Naive thymus-derived CD4-positive, alpha-beta T cell (primary cell): ENCODE measurements at places on chromosomes 2 and 18. TPM values are rescaled to one million over a fixed set of nuclear protein-coding genes. Genes with fewer than 3 reads are reported as not detected.
A peak's percentile ranks its signal among the peaks of the same experiment; 100 is the strongest.

- no peak for DNase-seq
Measured at GRCh38 chr2:184125867-184126266, 472.5 kb upstream of the ZNF804A start.

DNA sequence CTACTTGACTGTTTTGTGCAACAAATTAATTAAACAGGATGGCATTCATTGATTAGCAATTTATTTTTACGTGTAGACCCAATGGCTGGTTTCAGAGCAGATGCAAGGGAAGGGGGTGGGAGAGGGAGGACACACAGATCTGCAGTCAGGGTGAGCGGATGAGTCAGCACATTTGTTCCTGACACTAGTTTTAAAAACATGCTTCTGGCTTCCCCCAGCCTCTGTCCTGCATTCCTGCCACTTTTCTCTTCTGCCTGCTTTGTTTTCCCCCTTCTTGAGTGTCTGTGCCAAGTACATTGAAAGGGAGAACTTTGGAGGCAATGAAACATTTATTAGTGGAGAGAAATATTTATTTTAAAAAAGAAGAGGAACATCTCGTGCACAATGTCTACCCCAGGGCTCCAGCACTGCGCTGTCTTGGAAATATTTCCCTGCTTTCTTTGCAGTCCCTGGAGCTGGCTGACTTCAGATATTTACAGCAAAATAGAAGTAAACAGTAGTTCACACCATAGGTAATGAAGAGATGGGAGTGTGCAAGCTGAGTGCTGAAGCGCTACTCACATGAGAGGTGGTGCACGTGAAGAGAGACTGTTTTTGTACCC lies 52.2 kb downstream of the NRP2 start:
- no peak for DNase-seq

DNA sequence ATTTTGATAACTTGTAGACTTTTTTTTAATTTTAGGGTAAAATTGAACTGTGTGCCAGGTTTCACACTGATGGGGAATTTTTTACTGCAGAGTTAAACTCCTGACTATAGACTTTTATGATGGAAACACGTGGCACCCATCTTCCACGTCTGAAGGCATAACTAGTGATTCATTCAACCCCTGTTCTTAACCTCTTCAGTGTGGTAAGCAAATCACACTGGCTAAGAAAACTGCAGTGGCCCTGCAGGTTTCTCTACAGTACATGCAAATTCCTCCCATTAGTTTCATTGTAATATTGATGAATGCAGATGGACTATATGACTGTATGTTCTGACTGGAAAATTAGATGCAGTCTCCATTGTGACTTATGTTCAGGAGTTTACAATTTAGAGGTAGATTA lies 47.2 kb downstream of the SMAD4 start:
- no peak for DNase-seq

- no peak for DNase-seq
Measured at GRCh38 chr2:97911922-97912575, 83.7 kb downstream of the TMEM131 start.

- no peak for DNase-seq
Measured at GRCh38 chr2:23602116-23602515, 217.1 kb downstream of the KLHL29 start.

Gene CLEC4F
- total RNA-seq: not detected

- DNase-seq: no peak
Measured at GRCh38 chr2:12469141-12469561, 247.6 kb upstream of the TRIB2 start.

GRCh38 chr18:71077451-71077850 lies 788.6 kb downstream of the SOCS6 start:
- DNase-seq: no peak

Gene GGCX
- 26.3 TPM for total RNA-seq

Gene MSTN
- not detected for total RNA-seq

GRCh38 chr18:80210312-80211083 lies 36.8 kb downstream of the PARD6G start:
- DNase-seq: no peak

- DNase-seq: no peak
Measured at GRCh38 chr2:240868286-240869108, at the start of gene AGXT. Gene AGXT (plus strand): TSS chr2:240868824. CDS start chr2:240868866, 42 bp downstream.

Gene IL18R1
- total RNA-seq: 44.7 and 52.8 TPM in 2 replicates

Gene LBX2
- not detected for total RNA-seq

GRCh38 chr2:234472155-234472554 lies 24.7 kb downstream of the ARL4C start:
- no peak for DNase-seq

DNA sequence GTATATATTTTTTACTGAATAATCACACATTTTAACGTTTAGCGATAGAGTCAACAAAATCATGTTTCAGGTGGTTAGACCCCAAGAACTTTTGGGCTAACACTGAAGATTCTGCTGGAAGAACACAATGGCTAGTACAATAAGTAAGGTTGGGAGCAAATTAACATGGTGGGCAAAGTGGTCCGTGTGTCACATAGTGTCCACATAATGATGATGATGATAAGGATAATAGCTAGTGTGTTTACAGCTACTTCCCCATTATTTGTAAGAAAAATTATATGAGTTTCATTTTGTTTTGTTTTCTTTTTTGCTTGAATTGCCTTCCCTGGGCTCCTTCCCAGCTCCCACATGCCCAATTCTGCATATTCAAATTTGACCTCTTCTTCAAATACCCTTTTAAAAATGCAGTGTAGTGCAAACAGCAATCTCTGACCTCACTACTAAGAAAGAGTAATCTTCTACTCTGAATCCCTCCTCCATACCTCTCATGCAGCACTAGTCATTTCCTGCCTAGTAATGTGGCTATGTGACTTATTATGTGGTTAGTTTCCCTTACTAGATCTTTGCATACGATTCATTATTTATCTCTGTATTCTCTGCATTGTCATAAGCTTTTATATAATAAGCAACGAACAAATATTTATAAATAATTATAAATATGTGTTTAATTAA lies 16.9 kb upstream of the VPS54 start:
- peak; percentile 63 for DNase-seq

- no peak for DNase-seq
Measured at GRCh38 chr2:149365931-149366583, 35.7 kb downstream of the LYPD6 start.

Gene OSBPL6
- 0.48 TPM for total RNA-seq

Gene REG3A
- not detected in 2 replicates for total RNA-seq

Gene ABCB11
- total RNA-seq: not detected
